ENCODE measurements at places on chromosomes 2 and 18. TPM values are rescaled to one million over a fixed set of nuclear protein-coding genes. Genes with fewer than 3 reads are reported as not detected.

Gene CXCR1
- not detected for total RNA-seq

Gene IFIH1
- 26.7 TPM for total RNA-seq

Gene PFN4
- total RNA-seq: not detected

- H3K27me3 ChIP-seq: no peaks in the 10 kb centered on the region
- ATAC-seq: no peak
- H3K4me1 ChIP-seq: no peaks in the 10 kb centered on the region
- H3K36me3 ChIP-seq: no peaks in the 10 kb centered on the region
- H3K27ac ChIP-seq: no peak overlapping the region
Measured at GRCh38 chr18:67347438-67347837, 169.1 kb downstream of the DSEL start.

DNA sequence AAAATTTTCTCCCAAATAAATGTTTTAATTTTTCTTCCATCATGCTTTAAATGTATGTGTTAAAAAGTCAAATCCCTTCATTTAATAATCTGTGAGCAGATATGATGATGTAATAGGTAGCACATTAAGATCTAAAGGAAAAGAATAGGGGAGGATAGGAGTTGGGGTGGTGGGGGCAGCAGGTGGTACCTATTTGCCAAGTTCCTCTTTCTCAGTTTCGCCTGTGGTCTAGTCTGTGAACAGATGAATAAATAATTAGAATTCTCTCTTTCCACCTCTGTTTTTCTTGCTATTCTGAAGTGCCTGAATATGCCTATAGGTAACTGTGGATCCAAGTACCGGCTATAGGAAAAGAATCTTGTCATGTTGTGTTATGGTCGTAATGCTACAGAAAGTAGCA, 152.5 kb downstream of the NRXN1 start:
- no peaks in the 10 kb centered on the region for H3K4me1 ChIP-seq
- H3K36me3 ChIP-seq: no peaks in the 10 kb centered on the region
- H3K27ac ChIP-seq: no peak overlapping the region
- H3K27me3 ChIP-seq: no peaks in the 10 kb centered on the region
- no peak for ATAC-seq
